NCI-H345 (cell line): ENCODE measurements at places on chromosomes 16 and 17.

DNA sequence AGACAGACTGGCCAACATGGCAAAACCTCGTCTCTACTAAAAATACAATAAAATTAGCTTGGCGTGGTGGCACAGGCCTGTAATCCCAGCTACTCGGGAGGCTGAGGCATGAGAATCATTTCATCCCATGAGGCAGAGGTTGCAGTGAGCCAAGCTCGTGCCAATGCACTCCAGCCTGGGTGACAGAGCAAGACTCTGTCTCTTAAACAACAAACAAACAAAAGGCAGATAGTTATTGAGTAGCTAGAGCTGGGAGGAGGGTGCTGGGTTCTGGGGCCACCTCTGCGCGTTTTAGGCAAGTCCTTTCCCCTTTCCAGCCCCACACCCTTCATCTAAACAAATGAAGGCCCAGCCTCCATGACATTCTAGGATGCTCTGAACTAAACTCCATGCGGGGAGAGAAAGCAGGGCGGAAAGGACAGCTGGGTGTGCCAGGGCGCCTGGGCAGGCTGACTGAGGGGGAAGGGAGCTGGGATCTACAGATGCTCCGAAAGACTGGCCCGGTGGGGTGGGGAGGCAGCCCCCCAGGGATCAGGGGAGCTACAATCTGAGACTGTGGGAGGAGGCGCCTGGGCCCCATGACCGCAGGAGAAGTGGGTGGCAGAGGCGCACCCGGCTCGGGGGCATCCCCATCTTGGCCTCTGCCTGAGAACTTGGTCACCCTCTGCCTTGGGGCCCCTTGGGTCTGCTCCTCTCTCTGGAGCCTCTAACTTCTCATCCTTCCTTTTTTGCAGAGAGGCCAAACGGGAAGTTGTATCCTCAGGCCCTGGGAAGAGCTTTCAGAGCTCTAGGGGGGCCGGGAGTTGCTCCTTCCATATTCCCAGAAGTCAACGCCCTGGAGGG is 910 bp downstream of the ITGAL start:
- no peak for DNase-seq

DNA sequence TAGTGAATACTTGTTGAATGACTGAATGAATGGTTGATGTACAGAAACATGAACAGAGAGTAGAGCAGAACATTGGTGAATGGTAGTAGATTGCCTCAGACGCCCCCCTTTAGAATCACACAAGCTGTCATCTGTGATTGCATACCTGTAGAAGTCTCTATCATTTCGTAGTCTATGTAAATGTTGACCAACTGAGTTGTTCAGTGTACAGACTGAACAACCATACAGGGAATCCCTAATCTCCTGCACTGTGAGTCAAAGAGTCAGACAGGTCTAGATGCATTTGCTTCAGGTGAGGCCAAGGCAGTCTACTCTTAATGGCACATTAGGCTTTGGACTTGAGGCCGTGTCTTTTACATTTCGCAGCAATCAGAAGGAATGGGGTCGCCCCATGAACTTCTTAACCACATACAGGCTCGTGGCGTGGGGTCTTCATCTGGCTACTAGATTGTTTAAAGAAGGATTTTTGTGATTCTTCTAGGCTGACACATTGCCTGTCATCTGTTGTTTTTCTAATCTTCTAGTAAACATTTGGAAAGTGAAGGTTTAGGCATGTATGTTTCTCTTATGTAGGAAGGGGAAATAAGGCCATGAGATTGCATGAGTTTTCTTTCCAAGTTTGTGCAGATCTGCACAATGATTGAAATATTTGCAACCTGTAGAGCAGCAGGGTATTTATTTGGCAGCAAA is 157.4 kb downstream of the WWOX start:
- no peak for DNase-seq

- DNase-seq: no peak
These were observed 218.6 kb upstream of the ASIC2 start for GRCh38 chr17:33511670-33512069.

DNA sequence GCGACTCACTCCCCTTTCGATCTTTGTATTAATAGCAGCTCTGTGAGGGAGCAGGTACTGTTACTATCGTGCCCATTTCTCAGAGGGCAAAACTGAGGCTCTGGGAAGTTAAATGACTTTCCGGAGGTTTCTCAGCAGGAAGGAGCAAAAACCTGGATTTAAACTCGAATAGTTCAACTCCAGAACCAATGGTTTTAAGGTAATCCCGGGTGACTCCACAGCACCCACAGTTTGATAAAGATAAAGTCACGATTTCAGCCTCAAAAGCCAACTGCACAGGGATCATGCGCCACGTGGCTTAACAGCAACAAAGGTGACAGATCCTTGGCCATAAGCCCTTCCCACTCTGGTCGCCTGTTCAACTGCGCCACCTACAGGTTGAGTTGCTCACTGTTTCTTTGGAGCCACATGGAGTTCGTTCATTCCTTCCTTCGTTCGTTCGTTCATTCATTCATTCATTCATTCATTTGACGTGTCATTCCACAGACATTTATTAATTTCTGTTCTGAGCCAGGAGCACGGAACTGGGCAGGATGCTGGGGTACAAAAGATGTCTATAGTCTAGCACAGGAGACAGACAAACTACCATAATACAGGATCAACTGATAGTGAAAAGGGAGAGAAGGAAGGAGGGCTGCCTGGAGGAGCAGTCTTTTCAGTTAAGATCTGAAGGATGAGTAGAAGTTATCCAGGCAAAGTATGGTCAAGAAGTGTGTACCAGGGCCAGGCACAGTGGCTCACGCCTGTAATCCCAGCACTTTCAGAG is 134.8 kb downstream of the HS3ST2 start:
- peak; percentile 6 for DNase-seq

DNA sequence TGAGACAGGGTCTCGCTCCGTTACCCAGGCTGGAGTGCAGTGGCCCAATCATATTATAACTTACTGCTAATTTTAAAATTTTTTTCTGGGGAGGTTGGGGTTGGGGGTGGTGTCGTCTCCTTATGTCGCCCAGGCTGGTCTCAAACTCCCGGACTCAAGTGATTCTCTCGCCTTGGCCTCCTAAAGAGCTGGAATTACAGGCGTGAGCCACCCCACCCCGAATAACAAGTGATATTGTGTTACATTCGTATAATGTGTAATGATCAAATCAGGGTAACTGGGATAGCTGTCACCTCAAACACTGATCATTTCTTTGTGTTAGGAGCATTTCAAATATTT is 16.2 kb upstream of the KPNA2 start:
- DNase-seq: no peak

GRCh38 chr17:17813055-17813724 is 23.6 kb downstream of the SREBF1 start:
- DNase-seq: no peak

- DNase-seq: no peak
These were observed 120.5 kb downstream of the CLEC16A start for GRCh38 chr16:11064851-11065250.

DNA sequence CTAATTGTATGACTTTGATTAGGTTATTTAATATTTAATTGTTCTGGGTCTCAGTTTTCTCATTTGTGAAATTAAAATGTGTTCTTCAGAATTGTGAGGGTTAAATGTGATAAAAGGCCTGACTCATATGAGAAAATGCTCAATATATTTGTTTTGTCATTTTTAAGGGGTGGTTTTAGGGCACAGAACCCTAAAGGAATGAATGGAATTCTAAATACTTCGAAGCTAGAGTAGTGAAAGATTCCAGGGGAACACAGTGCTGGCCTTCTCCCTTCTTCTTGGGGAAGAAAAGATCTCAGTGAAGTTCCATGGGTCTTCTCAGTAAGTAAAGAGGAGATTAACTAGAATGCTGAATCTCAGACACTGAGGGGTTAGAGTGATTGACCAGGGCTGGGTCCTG is 3.9 kb upstream of the SMPD3 start:
- DNase-seq: no peak

DNA sequence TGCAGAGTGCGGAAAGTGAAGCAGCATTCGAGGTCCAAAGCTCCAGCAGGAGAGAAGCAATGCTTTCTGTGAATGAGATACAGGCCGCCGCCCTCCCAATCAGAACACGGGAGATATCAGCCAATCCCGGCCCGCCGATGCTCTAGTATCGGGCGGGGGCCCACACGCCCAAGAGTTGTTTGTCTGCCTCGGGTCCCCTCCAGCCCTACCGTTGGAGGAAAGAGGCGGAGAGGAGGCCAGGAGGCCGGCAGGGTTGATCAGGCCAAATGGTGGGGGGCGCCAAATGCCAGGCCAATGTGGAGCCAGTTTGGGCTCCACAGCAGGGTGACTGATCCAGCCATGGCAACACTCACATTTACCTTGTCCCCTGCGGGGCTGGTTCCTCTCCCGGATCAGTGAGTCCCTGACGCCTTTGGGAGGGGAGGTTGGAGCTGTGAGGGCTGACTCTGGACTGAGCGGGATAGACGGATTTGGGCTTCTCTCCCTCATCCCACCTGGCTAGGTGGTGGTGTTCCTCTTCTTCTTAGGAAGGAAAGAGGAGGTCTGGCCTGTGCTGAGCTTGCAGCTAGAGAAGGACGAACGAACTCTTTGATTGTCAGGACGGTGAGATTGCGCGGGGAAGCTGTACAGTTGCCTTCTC is 10.4 kb upstream of the CUEDC1 start:
- DNase-seq: no peak

GRCh38 chr16:22206013-22206841 is at the start of gene EEF2K:
EEF2K (plus strand) TSS chr16:22206278; CDS start chr16:22225730, 19,452 bp downstream.
- peak; percentile 86 for DNase-seq

GRCh38 chr17:60514500-60514899 is 11.5 kb downstream of the APPBP2 start:
- DNase-seq: no peak
